ENCODE measurements at places on chromosomes 1 and 21.

DNA sequence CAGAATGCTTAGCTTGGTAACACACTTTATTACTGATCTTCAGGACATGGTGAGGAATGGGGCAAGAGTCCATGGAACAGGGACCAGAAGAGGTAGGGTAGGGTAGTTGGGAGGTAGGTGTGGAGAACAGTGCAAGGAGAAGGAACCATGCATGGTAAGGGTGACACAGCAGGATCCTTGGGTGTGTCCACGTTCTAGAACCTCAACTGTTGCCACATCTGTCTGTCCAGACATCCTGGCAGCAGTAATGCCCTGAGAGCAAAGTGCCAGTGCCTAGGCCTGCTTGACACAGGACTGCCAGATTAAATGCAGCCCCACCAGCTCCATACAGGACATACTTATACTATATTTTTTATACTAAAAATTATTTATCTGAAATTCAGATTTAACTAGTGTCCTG, 13.9 kb downstream of the DMAP1 start:
- DNase-seq = no peak

DNA sequence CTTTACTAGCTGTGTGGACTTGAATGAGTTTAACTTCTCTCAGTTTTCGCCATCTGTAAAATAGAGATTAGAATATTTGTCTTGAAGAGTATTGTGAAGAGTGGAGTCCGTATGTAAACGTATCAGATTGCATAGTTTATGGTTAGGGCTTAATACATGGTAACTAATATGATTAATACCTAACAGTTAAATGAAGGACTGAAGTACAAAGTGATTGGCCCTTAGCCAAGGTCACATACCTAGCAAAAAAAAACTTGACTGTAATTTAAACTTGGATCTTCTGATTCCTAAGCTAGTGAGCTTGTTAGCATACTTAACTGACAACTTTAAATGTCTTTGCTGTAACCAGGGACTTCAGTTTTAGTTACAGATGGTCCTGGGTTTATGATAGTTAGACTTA, 1.9 kb downstream of the GIPC2 start:
- no peak for DNase-seq

GRCh38 chr1:54977533-54978297, 2.7 kb upstream of the TMEM61 start:
- DNase-seq = no peak

DNA sequence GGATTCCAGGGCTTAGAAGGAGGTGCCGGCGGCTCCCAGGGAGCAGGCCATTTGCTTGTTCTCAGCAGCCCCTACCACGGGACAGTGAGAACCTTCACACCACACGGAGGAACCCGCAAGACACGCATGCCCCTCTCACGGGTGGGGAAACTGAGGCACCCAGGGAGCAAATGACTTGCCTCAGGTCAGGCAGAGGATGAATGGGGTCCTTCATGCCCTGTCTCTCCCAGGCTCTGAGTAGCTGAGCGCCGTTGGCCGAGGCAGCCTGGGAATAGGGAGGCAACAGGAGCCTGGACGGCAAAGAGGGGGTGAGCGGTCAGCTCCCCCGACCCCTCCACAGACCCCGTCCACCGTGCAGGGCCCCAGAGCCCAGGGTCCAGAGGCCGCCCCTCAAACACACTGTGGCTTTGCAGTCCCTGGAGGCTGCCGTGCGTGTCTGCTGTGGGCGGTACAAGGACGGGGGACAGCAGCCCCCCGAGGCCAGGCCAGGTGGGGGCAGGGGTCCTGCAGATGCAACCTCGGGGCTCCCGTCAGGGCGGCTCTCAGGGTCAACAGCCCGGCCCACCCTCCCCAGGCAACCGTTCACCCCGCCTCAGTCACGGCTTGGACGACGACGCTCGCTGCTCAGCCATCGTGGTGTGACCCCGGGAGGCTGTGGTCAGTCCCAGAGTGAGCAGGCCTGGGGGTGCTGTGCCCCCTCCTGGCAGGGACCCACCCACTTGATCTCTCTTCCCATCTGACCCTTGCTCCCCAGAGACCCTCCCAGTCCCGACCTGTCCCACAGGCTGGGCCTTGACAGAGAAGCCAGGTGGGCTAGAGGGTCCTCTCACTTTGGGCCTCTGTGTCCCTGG, 15.8 kb upstream of the COL6A2 start:
- no peak for DNase-seq

DNA sequence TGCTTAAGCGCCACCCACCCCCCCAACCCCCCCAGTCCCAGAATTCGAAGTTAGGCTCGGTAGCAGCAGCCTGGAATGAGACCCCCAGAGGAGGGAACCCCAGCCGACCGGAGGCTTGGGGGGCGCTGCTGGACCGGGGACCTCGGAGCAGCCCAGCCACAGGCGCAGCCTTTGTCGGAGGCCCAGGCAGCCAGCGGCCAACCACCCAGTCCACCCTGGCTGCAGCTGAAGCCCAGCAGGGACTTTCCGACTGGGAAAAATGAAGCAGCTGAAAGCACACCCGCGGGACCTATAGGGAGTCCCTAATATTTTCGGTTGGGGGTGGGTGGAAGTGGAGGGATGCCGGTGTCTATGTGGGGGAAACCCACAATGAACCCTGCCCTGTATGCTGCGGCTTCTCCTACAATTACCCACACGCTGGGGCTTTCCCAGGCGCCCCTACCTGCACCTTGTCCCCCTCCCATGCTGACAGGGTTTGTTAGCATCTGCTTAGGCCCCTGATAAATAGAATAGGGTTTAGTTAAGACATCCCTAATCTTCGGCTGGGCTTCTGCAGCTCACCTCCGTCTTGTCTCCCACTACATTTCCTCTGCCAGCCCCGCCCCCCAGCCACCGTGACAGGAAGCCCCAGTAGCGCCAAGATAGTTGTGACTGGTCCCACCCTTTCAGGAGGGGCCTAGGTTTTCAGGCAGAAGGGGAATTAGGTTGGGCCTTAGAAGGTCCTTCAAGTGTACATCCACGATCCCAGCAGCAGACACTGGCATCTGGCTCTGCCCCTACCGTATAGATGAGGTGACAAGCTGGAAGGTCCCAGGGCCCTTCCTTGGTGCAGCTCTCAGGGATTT, 838 bp downstream of the CCDC28B start:
- DNase-seq = peak; percentile 59

- DNase-seq = no peak
Measured at GRCh38 chr1:115648717-115649691, 7.2 kb downstream of the VANGL1 start.

DNA sequence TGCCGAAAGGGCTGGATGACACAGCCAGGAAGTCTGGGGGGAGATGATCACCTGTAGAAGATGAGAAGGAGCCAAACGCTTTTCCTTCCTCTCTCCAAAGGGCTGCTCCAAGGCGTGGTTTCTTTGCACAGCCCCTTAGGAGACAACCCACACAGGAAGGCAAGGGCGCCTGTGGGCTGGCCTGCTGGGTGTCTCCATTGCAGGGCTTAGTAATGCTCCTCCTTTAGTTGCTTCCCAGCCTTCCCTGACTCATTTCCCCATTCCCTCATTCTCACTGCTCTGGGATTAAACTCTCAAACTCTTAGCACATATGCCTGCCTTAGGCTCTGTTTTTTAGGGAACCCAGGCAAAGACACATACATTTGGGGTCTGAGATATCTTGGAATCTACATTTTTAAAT, 1.7 kb upstream of the CLCA1 start:
- DNase-seq = no peak

DNA sequence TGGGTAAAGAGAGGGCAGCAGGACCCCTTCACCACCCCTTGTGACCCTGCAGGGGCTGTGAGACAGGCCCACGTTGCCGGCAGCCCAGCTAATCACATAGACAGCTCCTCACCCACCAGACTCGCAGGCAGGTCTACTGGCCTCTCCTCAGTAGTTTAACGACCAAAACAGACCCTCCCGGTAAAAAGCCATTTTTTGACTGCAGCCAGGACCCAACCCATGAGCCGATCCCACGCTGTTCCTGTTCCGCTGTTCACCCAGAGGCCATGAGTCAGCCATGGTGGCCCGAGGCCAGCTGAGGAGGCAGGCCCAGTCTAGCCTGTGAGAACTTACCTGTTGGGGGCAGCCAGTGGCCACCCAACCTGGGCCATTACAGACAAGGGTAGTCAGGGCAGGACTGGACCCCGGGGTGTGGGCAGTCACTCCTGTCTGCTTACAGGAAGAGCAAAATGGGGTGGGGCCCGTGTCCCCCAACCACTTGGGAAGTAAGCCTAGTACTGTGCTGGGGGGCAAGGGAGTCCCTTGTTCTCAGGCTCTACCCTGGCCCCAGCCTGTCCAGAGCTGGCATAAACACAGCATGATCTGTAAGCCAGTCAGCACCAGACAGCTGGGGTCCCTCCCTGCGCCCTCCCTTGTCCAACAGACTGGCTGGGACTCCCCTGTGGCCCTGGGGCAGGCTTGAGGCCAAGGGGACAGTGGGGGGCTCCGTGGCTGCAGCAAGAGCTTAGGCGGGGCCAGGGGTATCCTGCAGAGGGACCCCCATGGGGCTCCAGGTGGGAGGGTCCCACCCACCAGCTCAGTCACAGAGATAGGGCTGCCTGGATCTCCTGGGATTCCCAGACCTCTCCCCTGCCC, 61.9 kb downstream of the WNT9A start:
- DNase-seq = no peak

Data from mucosa of gallbladder (tissue), 1 donor.